ENCODE measurements at places on chromosomes 3 and 15.

- no peak for DNase-seq
Observed at GRCh38 chr15:69703532-69704187, 251.0 kb downstream of the RPLP1 start.

GRCh38 chr15:62502451-62502850, 337.4 kb upstream of the C2CD4B start:
- DNase-seq: no peak

DNA sequence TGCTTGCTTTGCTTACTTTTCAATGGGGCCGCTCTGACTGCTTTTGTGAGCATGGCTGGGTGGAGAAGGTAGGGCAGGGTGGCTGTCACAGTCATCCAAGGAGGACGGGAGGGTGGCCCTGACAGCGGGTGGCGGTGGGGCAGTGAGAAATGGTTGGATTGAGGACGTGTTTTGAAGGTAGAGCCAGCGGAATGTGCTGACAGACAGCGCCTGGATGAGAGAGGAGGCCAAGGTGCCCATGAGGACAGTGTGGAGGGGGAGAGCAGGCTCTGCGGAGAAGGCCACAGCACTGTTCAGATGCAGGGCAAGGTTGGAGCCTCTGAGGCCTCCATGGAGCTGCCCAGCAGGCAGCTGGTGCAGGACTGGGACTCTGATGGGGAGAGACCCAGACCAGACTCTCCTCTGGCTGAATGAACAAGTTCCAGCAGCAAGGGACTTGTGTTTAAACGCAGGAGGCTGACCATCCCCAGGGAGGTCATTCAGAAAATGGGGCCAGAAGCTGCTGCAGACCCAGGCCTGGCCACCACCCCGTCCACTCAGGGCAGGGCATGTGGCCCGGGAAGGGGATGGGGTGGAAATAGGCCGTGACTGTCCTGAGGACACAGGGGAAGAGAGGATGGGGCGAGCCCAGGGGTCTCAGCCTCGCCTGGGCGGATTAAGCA, 120.3 kb upstream of the PRR20G start:
- no peak for DNase-seq

DNA sequence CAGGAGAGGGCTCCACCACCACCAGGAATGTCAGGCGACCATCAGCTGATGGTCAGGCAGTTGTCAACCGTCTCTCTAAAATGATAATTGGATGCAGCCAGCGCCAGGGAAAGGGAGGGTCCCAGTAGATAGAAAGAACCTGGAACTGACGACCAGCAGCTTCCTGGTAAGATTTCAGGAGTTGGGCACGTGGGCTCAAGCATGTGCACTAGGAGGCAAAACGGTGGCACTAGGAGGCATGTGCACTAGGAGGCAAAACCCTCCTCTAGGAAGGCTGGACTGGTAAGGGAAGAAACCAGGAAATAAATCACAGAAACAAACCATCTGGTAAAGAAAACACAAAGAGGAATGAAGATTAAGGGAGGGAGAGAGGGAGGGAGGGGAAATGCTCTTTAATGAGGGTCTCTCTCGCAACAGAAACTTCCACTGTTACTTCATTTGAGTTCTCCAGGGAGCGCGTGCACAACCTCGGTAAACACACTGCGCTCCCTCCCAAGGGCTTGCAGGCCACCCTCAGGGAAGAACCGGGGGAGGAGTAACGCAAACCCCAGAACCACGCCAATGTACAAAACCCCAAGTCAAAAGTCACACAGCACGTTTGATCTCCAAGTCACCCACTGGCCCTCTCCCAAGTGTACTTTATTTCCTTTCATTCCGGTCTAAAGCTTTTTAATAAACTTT, 116.7 kb downstream of the XXYLT1 start:
- no peak for DNase-seq

GRCh38 chr3:155232605-155233004, 60.9 kb downstream of the STRIT1 start:
- DNase-seq: peak; percentile 16

DNA sequence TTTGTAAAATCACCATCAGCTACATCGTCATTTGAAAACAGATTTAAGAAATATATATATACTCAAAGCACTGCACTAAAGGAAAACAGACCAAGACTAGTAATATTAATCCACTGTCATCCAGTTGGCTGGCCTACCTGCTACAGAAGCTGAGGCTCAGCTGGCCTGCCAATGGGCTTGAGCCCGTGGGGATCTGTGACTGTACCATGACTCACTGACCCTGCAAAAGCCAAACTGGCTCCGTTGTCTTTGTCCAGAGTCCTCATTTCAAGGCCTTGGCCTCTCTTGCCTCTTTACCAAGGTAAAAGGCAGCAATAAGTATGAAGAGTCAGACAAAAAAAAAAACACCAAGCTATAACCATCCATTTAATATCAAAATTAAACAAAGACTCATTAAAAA, 463.5 kb upstream of the RASGRP1 start:
- DNase-seq: no peak

DNA sequence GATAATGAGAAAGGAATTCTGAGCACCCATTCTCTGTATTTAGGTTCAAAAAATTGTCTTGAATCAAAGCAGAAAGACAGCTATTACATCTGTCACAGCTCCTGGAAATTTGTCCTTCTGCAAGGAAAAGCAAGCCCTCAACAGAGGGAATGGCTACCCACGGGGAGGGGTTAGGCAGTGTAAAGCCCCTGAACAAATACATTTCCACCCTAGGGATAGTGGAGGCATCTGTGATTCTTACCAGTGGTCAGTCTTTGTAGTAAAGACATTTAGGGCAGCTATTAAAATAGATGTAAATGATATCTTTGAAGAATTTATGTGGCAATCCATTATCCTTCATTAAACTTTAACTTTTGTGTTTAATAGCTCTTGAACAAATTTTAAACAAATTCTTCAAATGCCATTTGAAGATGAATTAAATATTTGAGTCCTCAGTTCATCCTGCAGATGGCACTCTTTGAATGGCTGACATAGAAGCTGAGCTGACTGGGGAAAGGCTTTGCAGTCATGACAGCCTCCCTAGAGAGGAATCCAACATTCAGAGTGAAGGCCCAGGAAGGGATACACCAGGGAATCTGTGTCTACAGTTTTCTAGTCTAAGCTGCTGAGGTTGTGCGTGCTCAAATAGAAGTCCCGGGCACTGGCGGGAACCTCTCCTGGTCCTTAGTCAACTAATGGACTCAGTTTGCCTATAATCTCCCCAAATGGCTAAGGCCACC, 359.7 kb upstream of the ROPN1 start:
- DNase-seq: peak; percentile 81

GRCh38 chr3:50573566-50574443, 4.5 kb downstream of the HEMK1 start:
- DNase-seq: no peak

DNA sequence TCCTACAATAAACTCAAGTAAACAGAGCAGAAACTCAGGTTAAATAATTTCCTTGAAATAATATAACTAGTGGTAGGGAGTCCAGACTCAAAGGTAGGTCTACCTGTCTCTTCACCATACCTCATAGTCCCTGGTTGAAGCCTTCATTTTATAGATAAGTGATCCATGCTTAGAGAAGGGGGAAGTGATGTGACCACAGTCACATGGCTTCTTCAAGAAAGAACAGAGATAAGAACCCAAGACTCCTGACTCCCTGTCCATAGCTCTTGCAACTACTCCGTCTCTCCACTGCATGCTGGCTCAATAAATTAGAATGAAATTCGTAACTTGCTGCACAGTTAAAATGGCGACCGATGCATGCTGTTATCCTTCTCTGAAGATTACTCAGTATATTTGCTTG, 11.0 kb upstream of the C15orf61 start:
- DNase-seq: no peak

DNA sequence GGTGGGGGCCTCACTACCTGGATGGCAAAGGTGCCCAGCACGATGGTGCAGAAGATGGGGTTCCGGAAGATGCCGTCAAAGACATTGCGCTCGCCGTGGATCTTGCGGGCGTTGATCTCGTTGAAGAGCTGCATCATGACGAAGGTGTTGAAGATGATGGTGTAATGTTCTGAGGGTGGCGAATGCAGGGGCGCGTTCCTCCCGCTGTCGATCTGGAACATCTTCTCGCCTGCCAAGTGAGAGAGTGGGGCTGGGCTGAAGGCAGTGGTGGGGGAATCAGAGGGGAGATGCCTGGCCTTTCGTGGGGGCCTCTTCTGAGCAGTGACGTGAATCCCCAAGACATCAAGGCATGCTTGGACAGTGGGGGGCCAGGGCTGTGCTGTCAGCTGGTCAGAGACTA, 19.6 kb upstream of the SEC13 start:
- no peak for DNase-seq

DNA sequence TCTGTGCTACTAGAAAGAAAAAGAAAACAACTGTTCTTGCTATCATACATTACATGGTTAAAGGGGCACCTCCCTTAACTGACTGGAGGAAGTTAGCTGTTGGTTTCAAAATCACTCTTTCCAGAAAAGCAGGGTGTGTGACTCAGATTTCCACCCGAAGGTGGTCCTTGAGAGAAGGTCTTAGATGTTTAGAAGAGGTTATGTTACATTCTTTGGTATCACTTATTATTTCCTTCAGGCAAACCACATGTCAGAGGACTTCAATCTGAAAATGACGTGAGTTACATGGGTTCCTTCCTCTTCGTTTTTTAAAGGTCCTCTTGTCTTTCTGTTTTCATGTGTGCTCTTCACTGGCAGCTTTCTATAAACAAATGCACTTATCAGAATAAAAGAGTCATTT, 307.9 kb upstream of the CBLB start:
- no peak for DNase-seq

GRCh38 chr15:56038707-56039106, 45.3 kb upstream of the NEDD4 start:
- no peak for DNase-seq

DNA sequence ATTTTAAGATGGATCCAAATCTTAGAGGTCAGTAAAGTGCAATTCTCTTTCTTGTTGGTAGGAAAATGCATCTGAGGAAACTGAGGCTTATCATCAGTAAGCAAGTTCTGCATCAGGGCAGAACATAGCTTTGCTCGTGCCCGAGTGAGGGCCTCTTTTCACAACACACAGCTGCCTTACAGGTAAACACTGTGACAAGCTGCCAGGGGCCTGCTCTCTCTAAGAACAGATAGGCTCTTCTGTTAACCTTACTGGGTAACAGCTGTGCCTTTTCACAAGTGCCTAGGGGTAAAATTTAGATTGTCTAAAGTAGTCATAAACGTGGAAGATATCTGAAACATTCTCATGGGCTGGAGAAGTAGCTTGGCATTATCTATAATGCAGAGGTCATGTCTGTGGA, 118.1 kb downstream of the C3orf38 start:
- no peak for DNase-seq

- DNase-seq: no peak
Observed at GRCh38 chr3:109339197-109339596, 1.9 kb upstream of the DPPA4 start.

GRCh38 chr3:59425942-59426341, 376.1 kb upstream of the CFAP20DC start:
- no peak for DNase-seq

DNA sequence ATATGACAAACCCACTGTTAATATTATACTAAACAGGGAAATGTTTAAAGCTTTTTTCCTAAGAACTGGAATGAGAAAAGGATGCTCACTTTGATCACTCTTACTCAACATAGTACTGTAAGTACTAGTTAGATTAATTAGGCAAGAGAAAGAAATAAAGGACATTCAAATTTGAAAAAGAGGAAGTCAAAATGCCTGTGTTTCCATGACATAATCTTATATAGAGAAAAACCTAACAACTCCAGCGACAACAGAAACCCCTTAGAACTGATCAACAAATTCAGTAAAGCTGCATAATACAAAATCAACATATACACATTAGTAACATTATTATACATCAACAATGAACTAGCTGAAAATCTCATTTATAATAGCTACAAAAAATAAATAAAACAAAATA, 200.6 kb upstream of the ROBO1 start:
- no peak for DNase-seq

GRCh38 chr3:168964736-168965135, 698.8 kb downstream of the MECOM start:
- DNase-seq: no peak

DNA sequence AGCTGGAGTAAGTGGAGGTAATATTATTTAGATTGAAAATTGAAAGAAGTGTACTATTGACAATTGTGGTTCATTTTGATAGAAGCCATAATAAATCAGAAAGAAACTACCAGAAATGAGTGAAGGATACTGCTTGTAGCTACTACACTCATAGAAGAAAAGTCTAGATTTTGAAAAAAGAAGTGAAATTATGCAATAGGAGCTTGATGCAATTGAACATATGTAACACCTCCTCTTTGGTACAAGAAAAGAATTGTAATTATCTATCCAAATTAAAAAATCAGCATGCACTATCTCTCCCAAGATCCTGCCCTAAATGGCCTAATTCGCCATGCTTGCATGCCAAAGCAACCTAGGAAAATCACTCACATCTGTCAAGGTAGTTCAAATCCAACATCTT, 51.1 kb upstream of the CD200R1L start:
- DNase-seq: no peak

- DNase-seq: no peak
Observed at GRCh38 chr3:151819910-151820309, 6.0 kb downstream of the AADAC start.

DNA sequence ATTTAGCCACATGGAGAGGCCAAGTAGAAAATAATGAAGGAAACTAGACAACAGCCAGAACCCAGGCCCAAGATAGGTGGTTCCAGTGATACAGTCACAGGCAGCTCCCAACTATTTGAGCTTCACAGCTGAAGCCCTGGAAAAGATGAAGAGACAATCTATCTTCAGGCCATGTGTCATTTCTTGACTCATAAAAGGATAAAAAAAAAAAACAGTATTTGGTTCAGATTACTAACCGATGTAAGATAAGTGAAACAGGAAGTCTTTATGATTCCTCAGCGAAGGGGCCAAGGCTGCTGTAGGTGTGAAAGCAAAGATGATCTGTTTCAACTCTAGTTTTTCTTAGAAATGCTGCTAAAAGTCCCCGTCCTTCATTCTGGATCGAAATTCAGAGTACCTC, 394.6 kb downstream of the ZNF385D start:
- no peak for DNase-seq

DNA sequence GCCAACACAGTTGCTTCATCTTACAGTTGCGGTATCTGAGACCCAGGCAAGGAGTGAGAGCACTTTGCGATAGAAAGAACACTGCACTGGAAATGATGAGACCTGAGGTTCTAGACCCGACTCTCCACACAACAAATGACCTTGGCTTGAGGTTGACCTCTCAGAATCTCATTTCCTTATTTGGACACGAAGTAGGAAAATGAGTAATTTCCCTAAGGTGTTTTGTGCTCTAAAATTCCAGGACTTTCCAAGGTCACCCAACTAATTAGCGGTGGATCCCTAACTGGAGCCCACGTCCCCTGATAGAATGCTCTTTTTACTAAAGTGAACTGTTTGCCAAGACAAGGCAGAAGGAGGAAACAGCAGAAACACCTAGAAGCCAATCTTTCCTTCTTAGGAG, 26.7 kb upstream of the FBN1 start:
- DNase-seq: no peak

GRCh38 chr3:26236531-26236930, 386.0 kb upstream of the LRRC3B start:
- DNase-seq: no peak

DNA sequence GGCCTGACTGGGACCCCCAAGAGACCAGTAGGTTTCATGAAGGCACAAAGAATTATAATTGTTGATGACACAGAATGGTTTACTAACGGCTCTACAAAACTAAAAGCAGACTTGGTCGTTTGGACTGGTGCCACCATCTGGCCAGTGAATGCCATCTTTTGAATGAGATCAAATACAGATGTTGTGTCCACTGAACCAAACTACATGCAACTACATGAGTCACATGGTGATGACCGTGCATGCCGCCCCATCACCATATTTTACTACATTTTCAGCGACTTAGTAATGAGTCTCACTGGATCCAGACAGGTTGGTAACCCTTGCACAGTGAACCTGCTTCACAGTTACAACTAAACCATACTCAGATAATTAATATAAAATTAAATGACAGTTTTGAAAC, 803.3 kb downstream of the DIPK2A start:
- no peak for DNase-seq

Measured in NCI-H2081 treated with DMSO at 0.1 percent for 48 hours (cell line).